Epithelial cell of alveolus of lung (primary cell): ENCODE measurements at places on chromosomes 2 and 18. TPM values are rescaled to one million over a fixed set of nuclear protein-coding genes. Genes with fewer than 3 reads are reported as not detected.

MYL1 gene
- 6.1 TPM in 1 of 2 replicates, not detected in the other for total RNA-seq

IL37 gene
- not detected in 2 replicates for total RNA-seq

ABCB6 gene
- 17.2 and 17.9 TPM in 2 replicates for total RNA-seq

SPR gene
- total RNA-seq = 12.8 and 14.0 TPM in 2 replicates

KCNG2 gene
- total RNA-seq = 4.7 and 18.8 TPM in 2 replicates

INHA gene
- total RNA-seq = not detected in 2 replicates
